Head of caudate nucleus (tissue), 42 donors: ENCODE measurements at places on chromosomes 6 and 20.
A peak's percentile ranks its signal among the peaks of the same experiment; 100 is the strongest.

DNA sequence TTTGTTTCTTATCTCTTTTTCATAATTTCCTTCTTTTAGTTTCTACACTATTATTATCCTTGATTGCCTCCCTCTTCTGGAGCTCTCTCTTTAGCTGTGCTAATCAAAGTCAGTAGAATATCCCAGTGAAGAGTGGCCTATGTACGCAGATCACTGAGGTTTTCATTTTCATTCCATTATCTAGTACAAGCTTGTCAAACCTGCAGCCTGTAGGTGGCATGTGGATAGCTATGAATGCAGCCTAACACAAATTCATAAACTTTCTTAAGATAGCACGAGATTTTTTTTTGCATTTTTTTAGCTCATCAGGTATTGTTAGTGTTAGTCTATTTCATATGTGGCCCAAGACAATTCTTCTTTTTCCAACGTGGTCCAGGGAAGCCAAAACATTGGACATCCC is 825.7 kb upstream of the MAP3K7 start:
- no peak for DNase-seq

DNA sequence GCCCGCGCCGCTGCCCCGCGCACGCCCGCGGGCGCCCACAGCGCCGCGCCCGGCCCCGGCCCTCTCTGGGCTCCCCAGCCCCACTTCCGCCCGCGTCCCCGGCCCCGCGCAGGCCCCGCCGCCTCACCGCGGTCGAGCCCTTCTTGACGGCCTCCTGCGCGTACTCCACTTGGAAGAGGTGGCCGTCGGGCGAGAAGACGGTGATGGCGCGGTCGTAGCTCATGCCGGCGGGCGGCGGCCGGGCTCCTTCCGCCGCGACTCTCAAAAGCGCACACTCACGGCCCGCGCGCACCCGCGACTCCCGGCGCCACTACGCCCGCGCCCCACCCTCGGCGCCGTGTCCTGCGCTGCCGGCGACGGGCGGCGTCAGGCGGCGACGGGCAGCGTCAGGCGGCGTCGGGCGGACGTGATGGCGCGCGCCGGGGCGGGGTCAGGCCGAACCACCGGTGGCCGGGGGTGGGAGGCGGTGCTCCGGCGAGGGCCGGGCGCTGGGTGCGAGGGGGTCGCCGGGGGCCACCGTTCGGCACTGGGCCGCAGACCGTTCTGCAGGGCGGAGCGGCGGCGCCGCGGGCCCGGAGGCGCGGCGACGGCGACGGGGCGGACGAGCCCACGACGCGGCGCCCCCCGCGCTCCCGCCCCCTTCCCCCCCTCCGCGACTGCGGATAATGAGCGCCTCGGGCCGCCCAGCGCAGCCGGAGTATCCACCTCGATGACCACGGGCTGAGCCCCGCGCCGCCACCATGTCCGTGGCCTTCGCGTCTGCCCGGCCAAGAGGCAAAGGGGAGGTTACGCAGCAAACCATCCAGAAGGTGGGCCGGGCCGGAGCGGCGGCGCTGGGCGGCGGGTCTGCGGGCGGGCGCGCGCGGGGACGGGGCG is at the start of the genes PSMA7 and SS18L1:
Gene PSMA7, minus strand, starts transcription at position 314 of the 876 bp plus-strand sequence. Its CDS starts 91 bp downstream, at position 223.
Gene SS18L1, plus strand, starts transcription at position 689 of the 876 bp plus-strand sequence. Its CDS starts 52 bp downstream, at position 741.
- DNase-seq: peak; percentile 83

DNA sequence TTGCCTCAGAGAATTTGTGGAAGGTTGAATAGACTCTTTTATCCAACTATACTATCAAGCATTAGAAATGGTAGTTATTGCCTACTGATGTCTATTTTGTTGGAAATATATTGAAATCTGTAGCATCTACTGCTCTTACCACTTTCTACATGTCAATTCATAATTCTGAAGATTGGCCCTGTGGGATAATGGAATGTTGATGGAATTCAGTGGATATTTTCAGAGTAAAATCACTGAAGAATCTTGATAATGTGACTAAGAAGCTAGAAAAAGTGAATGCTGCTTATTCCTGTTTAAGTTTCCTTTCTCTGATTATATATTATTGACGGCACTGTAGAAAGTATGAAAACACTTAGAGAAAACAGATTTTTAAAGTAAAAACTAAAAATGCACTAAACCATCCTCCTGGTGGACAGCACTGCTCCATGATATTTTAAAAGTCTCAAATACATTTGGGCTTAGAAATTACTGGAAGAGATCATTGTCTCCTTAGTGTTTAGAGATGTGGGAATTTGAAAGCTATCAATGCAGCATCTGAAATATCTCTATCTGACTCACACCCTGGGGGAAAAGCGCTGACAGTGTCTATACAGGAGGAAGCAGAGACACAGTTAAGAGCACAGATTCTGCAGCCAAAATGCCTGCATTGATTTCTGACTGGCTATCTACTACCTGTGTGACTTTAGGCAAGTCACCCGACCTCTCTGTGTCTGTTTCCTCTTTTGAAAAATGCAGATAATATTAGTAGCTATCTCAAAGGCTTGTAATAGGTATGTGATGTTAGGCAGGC is 37.9 kb upstream of the RCAN2 start:
- DNase-seq: no peak

DNA sequence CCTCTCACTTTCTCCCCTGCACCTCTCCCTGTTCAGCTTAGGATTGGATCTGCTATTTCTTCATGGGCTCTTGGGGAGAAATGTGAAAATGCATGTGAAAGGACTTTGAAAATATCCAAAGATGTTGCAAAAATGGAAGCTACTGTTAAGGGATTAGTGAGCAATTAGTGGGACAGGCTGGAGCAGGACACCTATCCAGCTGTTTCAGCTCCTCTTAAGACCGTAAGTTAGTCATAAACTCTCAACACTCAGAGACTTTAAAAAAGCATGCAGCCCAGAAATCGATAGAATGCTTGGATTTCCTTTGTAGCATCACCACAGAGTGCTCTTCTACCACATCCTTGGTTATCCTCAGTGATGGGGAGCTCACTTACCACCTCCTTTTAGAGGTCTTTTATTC is 88.7 kb downstream of the SLC24A3 start:
- DNase-seq: no peak

DNA sequence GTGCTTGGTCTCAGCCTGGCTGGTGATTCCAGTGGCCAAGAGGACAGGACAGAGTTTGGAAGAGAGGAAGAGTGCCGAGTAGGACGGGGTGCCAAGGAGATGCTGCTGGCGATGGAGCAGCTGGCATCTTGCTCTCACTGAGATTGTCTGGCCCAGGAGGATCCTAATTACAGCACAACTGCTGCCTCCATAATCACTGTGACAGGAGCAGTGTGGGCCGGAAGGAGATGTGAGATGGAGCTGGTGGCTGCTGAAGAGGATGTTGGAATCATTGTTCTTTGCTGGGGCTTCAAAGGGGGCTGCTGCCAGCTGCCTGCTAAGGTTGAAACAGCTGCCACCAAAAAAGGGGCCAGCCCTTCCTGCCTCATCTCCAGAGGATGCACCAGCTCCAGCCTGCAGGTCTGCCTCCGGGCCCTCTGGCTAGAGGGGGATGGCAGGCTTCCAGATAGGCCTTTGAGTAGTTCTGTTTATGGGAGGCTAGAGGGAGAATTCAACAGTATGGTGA is 214.4 kb downstream of the RNF144B start:
- no peak for DNase-seq

GRCh38 chr20:42276718-42277602 is 658.8 kb upstream of the CHD6 start:
- DNase-seq: peak; percentile 36

DNA sequence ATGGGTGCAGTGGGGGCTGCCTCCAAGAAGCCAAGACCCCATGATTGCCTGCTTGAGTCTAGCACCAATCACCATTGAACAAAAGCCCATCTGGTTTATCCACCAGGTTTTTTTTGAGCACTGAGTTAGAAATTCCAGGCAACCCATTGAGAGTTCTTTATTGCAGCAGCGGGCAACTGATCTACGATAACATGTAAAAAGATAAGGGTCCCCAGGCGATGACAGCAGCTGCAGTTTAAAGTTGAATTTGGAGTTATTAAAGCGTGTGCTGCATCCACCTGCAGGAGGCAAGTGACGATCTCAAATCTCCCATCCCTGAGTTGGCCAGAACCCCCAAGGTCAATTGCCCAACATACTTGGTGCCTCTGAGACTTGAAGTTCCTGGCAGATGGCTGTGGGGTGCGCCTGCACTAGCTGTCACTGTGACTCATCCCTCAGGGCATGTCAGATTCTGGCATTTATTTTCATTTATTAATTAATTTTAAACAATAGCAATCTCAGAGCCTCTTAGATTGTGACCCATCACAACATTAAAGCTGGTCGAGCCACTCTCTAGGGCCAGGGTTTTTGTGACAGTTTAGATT is 290.4 kb upstream of the SULF2 start:
- DNase-seq: no peak

- no peak for DNase-seq
Observed at GRCh38 chr6:125075741-125076481, 77.7 kb upstream of the TPD52L1 start.

- no peak for DNase-seq
Observed at GRCh38 chr6:12241493-12242175, 48.5 kb upstream of the EDN1 start.

GRCh38 chr6:44539701-44540355 is 152.3 kb downstream of the CDC5L start:
- no peak for DNase-seq
